IMR-90 (cell line): ENCODE measurements at places on chromosomes 11 and 22.

DNA sequence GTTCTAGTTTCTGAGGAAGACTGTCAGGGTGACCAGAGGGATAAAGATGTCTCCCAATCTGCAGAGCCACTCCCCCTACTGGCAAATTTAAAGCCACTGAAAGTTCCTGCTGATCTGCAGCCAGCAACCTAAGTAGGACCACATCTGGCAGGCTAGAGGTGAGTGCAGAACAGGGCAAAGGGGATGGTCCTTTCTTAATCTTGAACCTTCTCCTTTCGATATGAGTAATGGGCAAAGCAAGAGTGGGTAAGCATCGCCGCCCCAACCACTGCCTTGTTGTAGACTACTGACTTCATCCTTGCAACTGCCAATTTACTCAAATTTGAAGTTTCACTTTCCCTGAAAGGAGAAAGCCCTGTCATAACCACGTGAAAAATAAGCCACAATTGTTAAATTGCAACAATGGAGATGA is 30.7 kb downstream of the SCUBE2 start:
- DNase-seq = no peak

DNA sequence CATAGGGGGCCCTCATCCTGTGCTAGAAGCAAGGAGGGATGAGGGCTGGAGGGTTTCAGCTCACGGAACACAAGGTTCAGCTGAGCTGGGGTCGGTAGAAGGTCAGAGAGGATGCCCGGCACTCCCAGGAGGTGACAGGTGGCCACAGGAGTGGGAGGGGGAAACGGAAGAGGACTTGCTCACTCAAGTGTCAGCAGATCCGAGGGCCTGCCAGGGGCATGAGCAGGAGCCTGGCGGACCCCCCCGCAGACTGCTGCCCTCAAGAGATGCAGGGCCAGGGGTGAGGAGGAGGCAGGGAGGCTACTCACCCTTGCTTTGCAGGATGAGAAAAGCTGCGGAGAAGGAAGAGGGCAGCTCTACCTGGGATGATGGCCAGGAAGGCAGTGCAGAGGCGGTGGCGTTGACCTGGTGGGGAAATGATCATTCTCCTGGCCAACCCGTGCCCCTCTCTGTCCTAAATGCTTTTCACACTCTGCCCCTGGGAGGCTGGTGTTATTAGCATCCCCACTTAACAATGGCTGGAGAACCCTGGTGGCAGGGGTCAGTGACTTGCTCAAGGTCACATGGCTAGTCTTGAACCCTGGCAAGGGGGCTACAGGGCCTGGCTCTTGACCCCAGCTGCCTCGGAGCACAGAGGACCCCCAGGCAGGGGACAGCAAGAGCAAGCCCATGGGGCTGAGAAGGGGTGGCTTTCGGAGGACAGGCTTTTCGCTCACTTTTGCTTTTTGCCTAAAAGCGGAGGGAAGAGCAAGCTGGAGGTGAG is 30.1 kb upstream of the CSNK1E start:
- no peak for DNase-seq

GRCh38 chr11:116239247-116239646 is 533.5 kb downstream of the BUD13 start:
- no peak for DNase-seq

GRCh38 chr11:20894296-20894695 is 224.9 kb downstream of the NELL1 start:
- DNase-seq = no peak

GRCh38 chr11:102770191-102770590 is 10.2 kb downstream of the MMP10 start:
- no peak for DNase-seq

DNA sequence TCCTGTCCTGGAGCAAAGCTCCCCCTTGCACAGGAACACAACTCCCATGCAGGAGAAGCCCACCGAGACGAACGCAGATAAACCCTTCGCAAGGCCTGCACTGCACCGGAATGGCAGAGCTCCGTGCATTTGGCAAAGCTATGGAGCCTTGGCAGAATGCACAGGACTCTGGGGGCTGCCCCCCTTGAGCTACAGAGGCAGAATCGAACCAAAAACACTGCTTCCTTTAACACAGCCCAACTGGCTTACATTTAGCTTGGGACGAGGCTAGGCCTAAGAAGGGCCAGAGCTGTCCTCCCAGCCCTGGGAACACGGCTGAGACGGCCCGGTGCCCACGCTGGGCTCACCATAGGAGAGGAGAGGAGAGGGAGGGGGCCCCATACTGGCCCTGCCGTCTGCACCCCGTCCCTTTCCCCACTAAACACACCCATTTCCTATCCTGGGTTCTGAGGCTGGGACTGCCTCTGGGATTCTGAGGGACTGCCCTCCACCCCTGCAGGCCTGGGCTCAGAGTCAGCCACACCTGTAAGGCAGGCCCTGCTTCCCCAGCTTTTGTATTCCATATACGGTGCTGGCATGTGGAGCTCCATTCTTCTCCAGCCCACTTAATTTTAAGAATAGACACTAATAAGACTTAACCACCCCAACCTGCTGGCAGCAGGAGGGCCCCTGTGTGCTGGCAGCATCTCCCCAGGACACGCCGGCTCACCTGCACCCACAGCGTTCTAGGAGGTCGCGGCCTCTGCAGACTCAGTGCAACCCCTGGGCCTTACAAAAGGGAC is 32.9 kb downstream of the PPM1F start:
- no peak for DNase-seq

DNA sequence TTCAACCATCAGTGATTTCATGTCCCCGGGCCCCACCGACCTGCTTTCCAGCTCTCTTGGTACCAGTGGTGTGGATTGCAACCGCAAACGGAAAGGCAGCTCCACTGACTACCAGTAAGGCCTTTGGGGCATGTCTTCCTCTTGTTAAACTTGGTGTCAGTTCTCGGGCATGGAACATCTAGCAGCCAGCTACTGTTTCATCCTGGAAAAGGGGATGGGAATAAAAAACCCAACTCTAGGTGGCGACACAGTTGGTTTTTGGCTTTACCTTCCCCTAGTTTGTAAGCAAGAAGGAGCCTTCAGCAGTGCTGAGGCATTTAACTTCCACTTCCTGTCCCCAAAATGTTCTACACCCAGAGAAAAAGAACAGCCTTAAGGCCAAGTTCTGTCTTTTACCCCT is 76.7 kb downstream of the BMAL1 start:
- peak; percentile 29 for DNase-seq

- no peak for DNase-seq
Measured at GRCh38 chr11:119370486-119371046, 10.9 kb downstream of the USP2 start.

DNA sequence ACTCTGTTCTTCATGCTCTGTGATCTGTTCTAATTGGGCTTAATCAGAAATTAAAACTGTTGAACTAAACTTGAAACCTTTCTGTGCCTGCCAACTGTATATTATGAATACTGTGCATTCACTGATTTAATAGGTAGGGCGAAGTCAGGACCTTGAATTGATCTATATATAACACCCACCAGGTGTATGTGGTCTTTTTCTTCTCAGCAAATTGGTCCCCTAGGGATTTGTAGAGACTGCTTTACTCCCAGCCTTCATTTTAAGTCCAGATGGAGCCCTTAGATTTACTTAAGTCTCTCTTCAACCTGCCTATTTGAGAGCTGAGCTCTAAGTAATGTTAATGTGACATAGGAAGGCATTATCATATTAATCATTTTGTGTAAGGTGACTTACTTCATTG is 257.5 kb downstream of the TMEM135 start:
- no peak for DNase-seq

- no peak for DNase-seq
Measured at GRCh38 chr11:15586741-15587473, 472.2 kb downstream of the INSC start.

GRCh38 chr11:100646545-100646944 is 40.5 kb upstream of the ARHGAP42 start:
- DNase-seq = no peak

GRCh38 chr11:102205805-102206204 is 95.6 kb downstream of the YAP1 start:
- no peak for DNase-seq

GRCh38 chr11:67002297-67002913 is 20.5 kb upstream of the SYT12 start:
- no peak for DNase-seq

GRCh38 chr11:93132836-93133235 is 65.0 kb downstream of the SLC36A4 start:
- peak; percentile 18 for DNase-seq

GRCh38 chr11:1639102-1639620 is 9.6 kb downstream of the KRTAP5-5 start:
- DNase-seq = no peak

DNA sequence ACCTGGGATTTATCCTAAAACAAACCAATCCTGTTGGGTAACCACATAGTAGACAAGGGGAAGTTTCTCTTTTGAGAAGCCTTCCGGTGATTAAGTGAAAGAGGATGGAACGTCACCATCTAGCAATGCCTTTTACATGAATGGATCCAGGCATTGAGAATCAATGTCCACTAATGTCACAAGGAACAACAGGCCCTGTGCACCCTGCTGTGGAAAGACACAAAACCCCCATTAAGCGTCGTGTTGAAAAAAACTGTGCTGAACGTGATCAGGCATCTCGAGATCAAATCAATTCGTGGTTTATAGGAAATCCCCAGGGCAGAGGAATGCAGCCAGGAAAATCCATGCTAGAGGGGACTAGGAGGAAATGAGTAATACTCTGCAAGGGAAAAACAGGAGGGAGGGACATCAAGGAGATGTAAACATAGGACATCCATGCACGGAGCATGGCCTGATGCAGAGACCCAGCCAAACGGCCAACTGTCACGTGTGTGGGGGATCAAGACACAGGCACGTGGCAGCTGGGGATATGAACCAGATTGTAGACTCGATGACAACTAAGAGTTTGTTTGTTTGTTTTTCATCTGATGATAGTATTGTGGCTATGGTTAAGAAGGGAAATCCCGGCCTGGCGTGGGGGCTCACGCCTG is 38.6 kb upstream of the CARS1 start:
- peak; percentile 91 for DNase-seq

DNA sequence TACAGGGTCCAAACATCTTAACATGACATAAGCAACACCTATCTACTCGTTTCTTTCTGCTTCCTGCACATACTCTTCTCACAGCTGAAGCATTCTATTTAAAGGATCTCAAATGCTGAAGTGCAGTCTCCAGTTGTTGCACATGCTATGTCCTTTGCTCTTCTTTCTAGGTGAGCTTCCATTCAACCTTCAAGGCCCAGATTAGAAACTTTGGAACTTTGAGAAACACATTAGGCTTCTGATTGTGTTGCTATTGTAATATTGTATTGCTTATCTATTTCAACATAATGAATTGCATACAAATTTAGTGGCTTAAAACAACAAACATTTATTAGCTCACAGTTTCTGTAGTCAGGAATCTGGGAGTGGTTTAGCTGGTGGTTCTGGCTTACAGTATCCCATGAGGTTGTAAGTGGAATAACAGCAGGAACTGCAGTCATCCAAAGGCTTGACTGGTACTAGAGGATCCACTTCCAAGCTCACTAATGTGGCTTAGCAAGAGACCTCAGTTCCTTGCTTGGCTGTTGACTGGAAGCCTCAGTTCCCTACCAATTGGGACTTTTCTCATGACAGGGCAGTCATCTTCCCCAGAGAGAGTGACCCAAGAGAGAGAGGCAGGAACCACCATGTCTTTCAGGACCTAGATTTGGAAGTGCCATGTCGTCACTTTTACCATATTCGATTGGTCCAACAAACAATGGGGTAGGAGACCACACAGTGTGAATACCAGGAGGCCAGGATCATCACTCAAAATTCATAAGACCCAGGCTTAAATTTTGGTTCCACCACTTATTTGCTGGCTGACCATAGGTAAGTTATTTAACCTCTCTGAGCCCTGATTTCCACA is 27.2 kb upstream of the RASSF10 start:
- peak; percentile 4 for DNase-seq

- DNase-seq = no peak
Measured at GRCh38 chr22:50199829-50200460, 866 bp upstream of the SELENOO start.

DNA sequence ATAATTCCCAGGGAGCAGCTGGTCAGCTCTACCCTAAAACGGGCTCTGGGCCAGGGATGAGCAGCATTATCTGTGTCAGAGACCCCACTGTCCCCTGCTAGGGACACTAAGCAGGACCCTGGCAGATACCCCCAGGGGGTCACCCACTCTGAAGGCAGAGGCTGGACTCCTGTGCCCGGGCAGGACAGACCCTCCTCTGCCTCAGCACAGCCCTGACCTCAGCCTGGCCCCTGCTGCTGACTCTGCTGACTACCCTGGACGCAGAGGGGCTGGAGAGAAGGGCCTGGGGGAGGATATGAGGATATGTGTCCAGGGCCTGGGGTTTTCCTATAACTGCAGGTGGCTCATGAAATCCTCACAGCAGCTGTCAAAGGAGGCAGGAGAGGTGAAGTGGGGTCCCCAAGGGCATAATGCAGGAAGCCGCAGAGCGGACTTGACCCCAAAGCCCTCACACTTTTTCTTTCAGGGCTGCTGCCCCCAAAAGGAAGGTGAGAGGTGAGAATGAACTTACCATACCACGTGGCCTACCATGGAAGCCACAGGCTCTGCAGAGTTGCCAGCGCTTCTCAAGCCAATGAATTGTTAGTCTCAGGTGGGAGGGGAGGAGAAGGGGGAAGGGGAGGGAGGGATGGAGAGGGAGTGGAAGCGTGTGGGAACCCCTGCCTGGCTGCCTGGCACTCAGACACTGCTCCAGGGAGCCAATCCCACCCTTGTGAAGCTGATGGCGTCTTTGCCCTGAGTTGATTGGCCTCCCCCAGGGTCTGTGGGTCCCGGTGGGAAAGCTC is 76.7 kb upstream of the WNT11 start:
- no peak for DNase-seq

- DNase-seq = peak; percentile 10
Measured at GRCh38 chr22:36375071-36375980, 12.4 kb downstream of the MYH9 start.

- no peak for DNase-seq
Measured at GRCh38 chr22:32342977-32343376, 14.7 kb upstream of the RFPL3 start.

GRCh38 chr22:43510281-43511070 is 98.7 kb downstream of the MPPED1 start:
- no peak for DNase-seq

- DNase-seq = no peak
Measured at GRCh38 chr11:70299636-70300035, 29.1 kb downstream of the PPFIA1 start.

DNA sequence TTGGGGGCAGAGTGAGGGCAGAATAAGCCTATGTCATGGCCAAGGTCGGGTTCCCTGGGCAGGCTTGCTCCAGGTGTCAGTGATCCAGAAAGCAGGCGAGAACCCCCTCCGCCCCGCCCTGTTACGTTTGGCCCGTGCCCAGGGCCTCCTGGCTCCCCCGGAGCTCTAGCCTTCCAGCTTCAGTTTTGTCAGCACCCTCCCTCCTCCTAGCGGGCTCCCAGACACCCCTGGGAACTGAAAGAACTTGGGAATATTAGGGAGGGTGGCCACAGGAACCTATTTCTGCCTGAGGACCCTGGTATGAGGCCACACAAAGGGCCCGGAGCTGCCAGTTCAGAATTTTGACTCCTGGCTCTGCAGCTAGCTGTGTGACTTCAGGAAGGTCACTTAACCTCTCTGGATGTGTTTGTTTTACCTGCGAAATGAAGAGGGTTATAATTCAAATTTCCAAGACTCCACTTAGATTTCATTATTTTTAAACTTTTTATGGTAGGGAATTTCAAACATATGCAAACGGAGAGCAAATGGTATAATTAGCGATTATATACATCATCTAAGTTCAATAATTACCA is 1.2 kb downstream of the TUBA8 start:
- no peak for DNase-seq

- DNase-seq = no peak
Measured at GRCh38 chr11:60375316-60375715, 3.0 kb upstream of the MS4A7 start.
